ENCODE measurements at places on chromosomes 5 and 9.

DNA sequence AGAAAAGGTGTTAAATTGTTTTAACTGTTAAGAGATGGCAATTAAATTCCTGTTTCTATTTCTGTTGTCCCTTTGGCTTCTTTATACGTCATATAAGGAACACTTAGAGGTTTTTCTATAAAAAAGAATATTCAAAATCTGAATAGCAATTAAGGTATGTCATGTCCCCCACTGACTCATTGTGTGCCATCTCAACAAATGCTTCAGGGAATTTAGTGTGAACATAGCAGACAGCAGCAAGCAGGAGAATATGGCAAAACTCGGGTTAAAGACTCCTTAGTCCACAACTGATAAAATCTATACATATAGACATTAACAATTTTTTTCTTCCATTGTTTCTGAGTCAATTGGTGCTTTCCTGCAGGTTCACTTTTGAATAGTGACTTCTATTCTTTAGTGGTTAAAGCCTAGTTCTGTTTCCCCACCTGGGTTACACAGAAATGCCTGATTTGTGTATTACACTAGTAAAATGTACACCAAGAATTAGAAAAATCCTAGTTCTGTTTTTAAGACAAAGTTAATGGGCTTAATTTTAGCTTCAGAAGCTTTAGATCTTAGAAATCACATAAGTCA lies 17.9 kb upstream of the RPS23 start:
- DNase-seq: no peak

GRCh38 chr5:122831984-122832383 lies 13.4 kb upstream of the SNX24 start:
- DNase-seq: no peak

GRCh38 chr5:55865831-55866230 lies 14.7 kb downstream of the IL31RA start:
- DNase-seq: no peak

- DNase-seq: no peak
Observed at GRCh38 chr5:40514976-40515375, 164.7 kb upstream of the PTGER4 start.

GRCh38 chr5:108521841-108522506 lies 140.1 kb upstream of the FBXL17 start:
- no peak for DNase-seq

DNA sequence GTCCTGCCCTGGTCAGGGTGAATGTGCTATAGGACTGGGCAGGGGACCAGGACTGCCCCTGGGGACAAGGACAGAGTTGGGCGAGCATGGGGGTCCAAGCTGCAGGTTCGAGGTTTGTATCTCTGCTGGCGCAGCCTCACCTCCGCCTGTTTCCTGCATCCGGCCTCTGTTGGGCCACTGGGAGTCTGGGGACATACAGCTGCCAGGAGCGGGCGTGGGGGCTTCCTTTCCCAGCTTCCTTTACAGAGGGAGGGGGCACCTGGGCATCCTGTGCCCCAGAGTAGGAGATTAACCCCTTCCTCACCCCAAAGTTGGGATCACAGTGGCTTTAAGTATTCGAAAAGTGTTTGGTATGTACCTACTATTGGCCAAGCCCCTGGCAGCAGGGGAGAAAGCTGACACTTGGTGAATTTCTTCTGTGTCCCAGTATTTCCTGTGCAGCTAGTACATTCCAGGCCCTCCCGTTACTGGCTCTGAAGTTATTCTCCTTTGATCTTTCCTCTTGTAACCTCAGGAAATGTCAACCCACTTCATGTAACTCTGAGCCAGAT lies 19.0 kb downstream of the OLFML2A start:
- DNase-seq: no peak

GRCh38 chr5:74409166-74409706 lies 231.3 kb downstream of the ENC1 start:
- DNase-seq: no peak

GRCh38 chr5:9543311-9543920 lies 2.5 kb downstream of the SEMA5A start:
- no peak for DNase-seq

- DNase-seq: no peak
Observed at GRCh38 chr5:89301321-89302025, 418.5 kb upstream of the MEF2C start.

- DNase-seq: no peak
Observed at GRCh38 chr5:116739571-116739970, 164.9 kb upstream of the SEMA6A start.

GRCh38 chr5:10977011-10977410 lies 216.0 kb upstream of the DAP start:
- DNase-seq: no peak

DNA sequence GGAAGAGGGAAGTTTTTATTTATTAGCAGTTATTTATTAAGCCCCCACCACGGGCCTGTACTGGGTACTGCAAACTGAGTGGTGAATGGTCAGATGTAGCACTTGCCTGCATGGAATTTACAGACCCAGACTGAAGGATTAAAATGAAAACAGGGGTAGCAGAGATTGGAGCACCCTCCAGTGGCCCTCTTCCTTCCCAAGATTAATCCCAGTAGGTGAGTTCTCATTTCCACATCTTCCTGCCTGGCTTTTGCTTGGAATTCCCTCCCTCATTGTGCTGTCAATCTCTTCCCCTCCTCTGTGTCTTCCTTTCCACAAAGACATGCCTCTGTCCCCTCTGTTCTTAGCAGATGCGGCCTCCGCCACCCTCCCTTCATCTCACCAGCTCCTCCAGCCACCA lies 39.2 kb downstream of the MVB12B start:
- no peak for DNase-seq

DNA sequence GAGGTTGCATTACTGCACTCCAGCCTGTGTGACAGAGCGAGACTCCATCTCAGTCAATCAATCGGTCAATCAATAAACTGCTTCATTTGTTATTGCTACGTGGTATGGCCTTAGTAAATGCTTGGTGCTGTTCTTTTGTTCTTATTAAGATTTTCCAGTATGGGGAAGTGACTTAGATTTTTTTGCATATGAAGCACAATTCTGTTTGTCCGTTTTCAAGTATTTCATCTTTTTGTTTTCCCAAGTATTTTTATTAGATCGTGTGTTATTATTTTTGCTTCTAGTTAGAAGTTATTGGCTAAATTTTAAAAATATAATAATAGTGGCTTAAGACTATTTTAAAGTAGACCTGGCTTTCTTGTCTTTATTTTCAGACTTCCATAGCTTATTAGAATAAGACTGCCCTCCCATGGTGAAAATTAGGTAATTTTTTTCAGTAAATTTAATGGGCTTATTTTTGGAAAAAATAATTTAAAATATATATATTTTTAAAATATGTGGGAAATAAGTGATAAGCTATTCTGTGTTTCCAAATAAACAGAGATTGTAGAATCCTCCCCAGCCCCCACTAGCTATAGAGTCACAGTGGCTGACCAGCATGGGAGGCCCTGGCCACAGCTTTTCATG lies 14.7 kb upstream of the OMD start:
- no peak for DNase-seq

- no peak for DNase-seq
Observed at GRCh38 chr5:42974536-42974935, 65.6 kb downstream of the ANXA2R start.

DNA sequence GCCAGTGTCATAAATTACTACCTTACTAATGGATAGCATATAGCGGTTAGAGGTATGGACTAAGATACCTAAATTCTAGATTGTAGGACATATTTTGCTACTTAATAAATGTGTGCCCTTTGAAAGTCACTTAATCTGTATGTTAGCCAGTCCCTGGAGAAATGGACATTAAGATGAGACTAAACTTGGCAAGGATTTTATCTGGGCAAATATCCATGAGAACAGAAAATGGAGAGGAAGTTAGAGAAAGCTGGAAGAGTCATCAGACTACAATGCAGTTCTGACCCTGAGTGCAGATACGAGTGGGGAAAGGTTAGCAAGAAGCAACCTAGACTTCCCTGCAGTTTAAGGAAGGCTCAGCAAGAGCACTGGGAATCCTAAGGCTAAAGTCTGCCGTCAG lies 33.0 kb downstream of the TBCA start:
- DNase-seq: no peak

GRCh38 chr9:131656356-131657036 lies 83.4 kb downstream of the RAPGEF1 start:
- no peak for DNase-seq

DNA sequence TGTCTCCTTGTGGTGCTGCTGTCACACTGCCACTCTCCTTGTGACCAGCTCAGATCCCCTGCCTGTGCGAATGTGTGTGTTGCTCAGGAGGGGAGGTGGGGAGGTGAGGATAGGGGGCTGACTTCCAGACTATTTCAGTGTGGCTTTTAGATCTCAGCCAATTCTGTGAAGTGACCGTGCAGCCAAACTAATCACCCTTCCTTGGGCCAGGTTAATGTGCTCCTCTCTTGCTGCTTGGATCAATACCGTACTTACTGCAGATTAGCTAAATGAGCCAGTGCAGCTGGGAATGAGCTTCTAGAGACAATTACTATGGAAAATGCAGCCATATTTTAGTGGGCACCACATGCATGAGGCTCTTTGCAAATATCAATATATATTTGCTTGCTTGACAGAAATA lies 206.0 kb downstream of the MELK start:
- DNase-seq: no peak
